Activated CD4-positive, alpha-beta T cell treated with anti-CD3 and anti-CD28 coated beads for 24 hours (primary cell): ENCODE measurements at places on chromosomes 2 and 18.
A peak's percentile ranks its signal among the peaks of the same experiment; 100 is the strongest.

GRCh38 chr2:19710230-19710629 is 191.6 kb downstream of the TTC32 start:
- no peak for DNase-seq

GRCh38 chr2:140018541-140018940 is 1238.4 kb upstream of the NXPH2 start:
- no peak for DNase-seq

DNA sequence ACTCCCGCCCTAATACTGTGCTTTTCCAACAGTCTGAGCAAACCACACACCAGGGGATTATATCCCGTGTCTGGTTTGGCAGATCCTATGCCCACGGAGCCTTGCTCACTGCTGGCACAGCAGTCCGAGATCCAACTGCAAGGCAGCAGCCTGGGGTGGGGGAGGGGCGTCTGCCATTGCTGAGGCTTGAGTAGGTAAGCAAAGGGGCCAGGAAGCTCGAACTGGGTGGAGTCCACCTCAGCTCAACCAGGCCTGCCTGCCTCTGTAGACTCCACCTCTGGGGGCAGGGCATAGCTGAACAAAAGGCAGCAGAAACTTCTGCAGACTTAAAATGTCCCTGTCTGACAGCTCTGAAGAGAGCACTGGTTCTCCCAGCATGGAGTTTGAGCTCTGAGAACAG is 44.2 kb downstream of the LNPK start:
- DNase-seq = no peak

DNA sequence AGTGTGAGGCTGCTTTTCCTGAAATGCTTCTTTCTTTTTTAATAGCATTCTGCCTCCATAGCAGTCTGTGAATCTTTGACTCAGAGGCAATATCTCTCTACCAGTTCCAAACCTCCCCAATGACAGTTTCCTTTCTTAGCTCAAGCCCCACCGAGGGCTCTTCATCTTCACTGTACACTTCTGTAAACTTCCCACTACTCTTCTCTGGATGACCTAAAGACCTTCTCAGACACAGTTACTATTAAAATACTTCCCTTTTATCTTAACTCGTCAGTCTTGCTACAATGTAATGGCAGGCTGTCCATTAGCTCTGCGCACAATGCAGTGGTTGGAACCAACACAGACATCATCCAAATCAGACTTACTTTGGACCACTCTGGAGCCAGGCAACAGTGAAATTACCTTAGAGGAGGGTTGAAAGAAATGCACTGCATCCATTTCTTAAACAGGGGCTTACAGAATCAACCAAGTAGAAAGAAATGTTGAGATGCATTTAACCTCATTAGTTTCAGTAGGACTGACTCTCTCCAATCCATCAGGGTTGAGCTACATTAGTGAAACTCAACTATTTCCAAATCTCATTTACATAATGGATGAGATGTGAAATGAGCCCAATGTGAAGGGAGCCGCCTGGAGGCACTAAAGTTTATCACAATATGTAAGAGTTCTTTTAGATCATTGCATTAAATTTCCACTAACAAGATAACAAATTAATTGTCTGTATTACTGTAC is 343.8 kb downstream of the SETBP1 start:
- no peak for DNase-seq

- DNase-seq = no peak
Observed at GRCh38 chr2:96102596-96103186, 13.7 kb downstream of the ADRA2B start.

DNA sequence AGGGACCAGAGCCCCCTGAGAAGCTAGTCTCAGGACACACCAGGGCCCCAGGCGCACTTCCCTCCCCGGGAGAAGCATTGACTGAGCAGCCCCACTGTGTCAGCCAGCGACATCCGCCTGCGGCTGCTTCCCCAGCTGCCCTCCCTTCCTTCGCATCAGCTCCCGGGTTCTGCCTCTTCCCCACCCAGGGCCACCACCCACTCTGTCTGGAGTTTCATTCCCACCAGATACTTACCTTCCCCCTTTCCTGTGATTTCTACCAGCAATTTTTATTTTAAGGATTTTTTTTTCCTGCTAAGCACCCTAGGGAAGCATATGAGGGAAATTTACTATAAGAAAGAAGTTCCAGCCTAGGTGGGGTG is 99.2 kb downstream of the SMAD7 start:
- DNase-seq = no peak

- DNase-seq = peak; percentile 32
Observed at GRCh38 chr2:239321596-239322415, 79.0 kb downstream of the HDAC4 start.

DNA sequence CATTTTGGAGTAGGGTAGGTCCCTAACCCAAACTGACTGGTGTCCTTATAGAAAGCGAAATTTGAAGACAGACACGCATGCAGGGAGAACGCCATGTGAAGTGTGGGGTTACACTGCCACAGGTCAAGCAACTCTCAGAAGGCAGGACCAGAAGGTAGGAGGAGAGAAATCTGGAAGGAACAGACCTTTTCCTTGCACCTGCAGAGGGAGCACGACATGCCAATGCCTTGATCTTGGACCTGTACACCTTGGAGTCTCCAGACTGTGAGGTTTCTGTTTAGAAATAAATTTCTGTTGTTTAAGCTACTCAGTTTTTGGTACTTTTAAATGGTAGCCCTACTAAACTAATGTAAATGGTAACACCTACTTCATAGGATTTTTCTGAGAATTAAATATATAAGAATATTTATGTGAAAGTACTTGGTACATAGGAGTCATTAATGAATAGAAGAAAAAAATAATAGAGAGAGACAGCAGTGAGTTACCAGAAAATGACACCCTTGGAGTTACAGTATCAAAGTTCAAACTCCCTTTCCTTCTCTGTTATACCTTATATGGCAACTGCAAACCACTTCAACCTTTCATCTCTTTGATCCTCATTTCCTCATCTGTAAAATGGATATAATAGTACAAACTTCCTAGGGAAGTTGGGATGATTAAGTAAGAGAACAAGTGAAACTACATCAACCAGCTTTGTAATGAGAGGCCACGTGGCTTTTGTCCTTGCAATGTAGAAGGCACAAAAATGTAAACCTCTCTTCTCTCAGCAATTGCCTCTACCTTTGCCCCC is 184.9 kb upstream of the PARD3B start:
- no peak for DNase-seq

DNA sequence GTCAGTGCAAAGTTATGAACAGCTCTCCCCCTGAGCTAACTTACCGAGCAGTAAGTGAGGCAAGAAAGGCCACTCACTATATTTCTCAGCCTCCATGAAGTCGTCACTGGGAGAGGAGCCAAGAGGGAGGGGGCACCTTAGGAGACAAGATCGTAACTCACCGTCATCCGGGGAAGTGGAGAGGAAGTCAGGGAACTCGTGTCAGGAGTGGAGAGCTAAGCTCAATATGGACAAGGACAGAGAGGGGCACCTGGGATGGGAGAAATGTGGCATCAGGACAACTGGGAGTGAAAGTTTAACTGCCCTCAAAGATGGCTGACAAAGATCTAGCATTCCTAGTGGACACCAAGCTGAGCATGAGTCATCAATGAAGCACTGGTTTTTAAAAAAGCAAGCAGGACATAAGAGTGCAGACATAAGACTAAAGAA is 37.1 kb downstream of the BCL11A start:
- no peak for DNase-seq

DNA sequence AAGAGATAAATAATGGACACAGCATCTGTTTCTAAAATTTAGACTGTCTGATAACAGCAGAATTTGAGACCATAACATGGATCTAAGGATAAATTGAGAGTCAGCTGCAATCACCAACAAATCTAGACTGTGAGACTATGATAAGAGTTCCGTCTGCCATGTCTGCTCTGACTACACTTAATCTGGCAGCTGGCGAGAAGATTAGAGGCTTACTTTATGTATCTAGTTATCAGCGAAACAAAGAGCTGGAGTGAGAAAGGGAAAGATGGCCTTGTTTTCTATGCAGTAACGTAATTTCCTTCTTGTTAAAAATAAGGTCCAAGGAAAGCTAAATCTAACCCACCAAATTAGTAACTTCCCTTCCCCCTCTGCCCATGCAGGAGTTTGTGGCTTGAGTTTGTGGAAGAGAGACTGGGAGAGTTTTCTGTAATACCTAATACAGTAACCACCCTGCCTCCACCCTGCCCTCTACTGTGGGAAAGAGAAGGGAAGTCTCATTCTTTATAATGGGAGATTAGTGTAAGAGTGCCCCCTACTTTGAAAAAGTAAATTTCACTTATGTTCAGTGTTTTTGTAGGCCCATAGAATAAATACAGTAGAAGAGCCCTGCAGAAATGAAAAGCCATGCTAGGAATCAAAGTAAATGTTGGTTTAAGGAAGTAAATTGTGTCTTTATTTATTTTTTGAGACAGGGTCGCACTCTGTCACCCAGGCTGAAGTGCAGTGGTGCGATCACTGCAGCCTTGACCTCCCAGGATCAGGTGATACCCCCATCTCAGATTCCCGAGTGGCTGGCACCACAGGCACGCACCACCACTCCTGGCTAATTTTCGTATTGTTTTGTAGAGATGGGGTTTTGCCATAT is 27.5 kb downstream of the EML4 start:
- no peak for DNase-seq

GRCh38 chr2:26886736-26887135 is 38.8 kb downstream of the DPYSL5 start:
- DNase-seq = no peak

DNA sequence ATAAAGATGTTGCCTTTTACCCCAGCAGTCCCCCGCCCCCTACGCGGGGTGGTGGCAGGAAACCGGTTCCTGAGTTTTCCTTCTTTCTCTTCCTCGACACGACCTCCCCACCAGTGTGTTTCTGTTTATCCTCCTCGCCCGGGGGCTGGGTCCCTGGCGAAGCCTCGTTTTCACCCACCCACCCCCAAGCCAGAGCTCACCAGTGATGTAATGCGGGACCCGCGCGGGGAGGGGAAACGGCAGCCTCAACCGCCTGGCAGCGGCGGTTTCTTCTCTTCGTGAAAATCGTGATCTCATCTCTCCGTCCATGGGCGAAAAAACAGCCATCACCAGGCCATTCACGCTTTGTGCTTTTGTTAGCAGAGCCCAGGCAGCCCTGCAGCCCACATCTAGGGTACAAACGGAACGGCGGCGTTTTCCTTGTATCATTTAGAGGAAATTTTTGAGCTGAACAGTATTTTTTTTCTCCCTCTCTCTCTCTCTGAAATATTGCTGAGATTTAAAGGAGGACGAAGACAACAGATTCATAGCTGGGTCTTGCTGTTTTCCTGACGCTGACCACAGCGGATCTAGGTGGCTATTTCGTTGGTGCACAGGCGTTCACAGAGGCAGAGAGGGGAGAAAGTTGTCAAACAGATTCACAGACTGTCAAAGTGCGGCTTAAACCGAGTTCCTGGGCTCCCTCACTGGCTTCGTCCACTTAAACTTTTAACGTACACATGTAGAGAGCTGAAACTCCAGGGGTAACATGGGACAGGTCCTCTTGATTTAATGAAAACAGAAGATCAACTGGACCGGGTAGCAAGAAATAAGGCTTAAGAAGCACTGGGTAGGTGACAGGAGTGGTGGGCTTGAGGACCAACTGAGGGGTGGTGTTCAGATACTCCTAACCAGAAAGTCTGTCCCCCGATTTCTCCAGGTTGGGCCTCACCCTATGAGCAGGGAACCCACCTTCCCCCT is 21.9 kb upstream of the PAX3 start:
- DNase-seq = no peak
